ENCODE measurements at places on chromosomes 1 and 21. TPM values are rescaled to one million over a fixed set of nuclear protein-coding genes. Genes with fewer than 3 reads are reported as not detected.

The NAV1 gene
- 19.0 TPM for polyA plus RNA-seq

The JUN gene
- 615 TPM for polyA plus RNA-seq

The TPTE gene
- not detected for polyA plus RNA-seq

The PARK7 gene
- polyA plus RNA-seq: 297 TPM

The MCOLN3 gene
- 0.67 TPM for polyA plus RNA-seq

The IFNLR1 gene
- 0.51 TPM for polyA plus RNA-seq

The RAVER2 gene
- polyA plus RNA-seq: 7.2 TPM

The MFN2 gene
- polyA plus RNA-seq: 88.6 TPM

The PLPP3 gene
- 263 TPM for polyA plus RNA-seq

The TSACC gene
- polyA plus RNA-seq: 0.28 TPM

The SYCP1 gene
- not detected for polyA plus RNA-seq

The GNG4 gene
- polyA plus RNA-seq: 3.9 TPM

The FNBP1L gene
- polyA plus RNA-seq: 11.6 TPM

The ENAH gene
- 58.9 TPM for polyA plus RNA-seq

The HLX gene
- polyA plus RNA-seq: 8.2 TPM

The ADCY10 gene
- polyA plus RNA-seq: 0.06 TPM

The ETV3 gene
- polyA plus RNA-seq: 12.4 TPM

The NBL1 gene
- 374 TPM for polyA plus RNA-seq

The RAB25 gene
- polyA plus RNA-seq: 28.2 TPM

The PRDX6 gene
- 216 TPM for polyA plus RNA-seq

The FAM177B gene
- 0.41 TPM for polyA plus RNA-seq

The CA6 gene
- not detected for polyA plus RNA-seq

The BATF3 gene
- polyA plus RNA-seq: 3.7 TPM

The HTR6 gene
- polyA plus RNA-seq: not detected

The OR2AK2 gene
- not detected for polyA plus RNA-seq

The FNDC5 gene
- polyA plus RNA-seq: 1.5 TPM

The HAO2 gene
- 0.09 TPM for polyA plus RNA-seq

The STUM gene
- 18.8 TPM for polyA plus RNA-seq

The SYT14 gene
- 0.05 TPM for polyA plus RNA-seq

The PIGR gene
- polyA plus RNA-seq: 2.3 TPM

The HIPK1 gene
- 23.5 TPM for polyA plus RNA-seq

The AGMAT gene
- polyA plus RNA-seq: 0.27 TPM

The RPE65 gene
- 0.89 TPM for polyA plus RNA-seq

The TFF2 gene
- not detected for polyA plus RNA-seq

The NUDC gene
- polyA plus RNA-seq: 71.0 TPM

The TFAP2E gene
- polyA plus RNA-seq: 0.58 TPM

The TP73 gene
- 0.09 TPM for polyA plus RNA-seq

The VASH2 gene
- 1.9 TPM for polyA plus RNA-seq

The DRAXIN gene
- polyA plus RNA-seq: 0.01 TPM

The AXDND1 gene
- 0.20 TPM for polyA plus RNA-seq

The SPRR4 gene
- not detected for polyA plus RNA-seq

The PTPN7 gene
- 1.2 TPM for polyA plus RNA-seq

The GBP1 gene
- 27.8 TPM for polyA plus RNA-seq

The GAS5 gene
- polyA plus RNA-seq: 610 TPM

The GJB3 gene
- 2.1 TPM for polyA plus RNA-seq

The ETNK2 gene
- polyA plus RNA-seq: 25.8 TPM

The MIXL1 gene
- 0.05 TPM for polyA plus RNA-seq

The PALMD gene
- 19.0 TPM for polyA plus RNA-seq

The C1orf210 gene
- polyA plus RNA-seq: 1.4 TPM

The ANGPTL3 gene
- 0.11 TPM for polyA plus RNA-seq

The BGLAP gene
- polyA plus RNA-seq: 0.68 TPM

The PADI2 gene
- 0.48 TPM for polyA plus RNA-seq

The SPRR2A gene
- not detected for polyA plus RNA-seq
